Head of caudate nucleus (tissue), 42 donors: ENCODE measurements at places on chromosomes 4 and X.
A peak's percentile ranks its signal among the peaks of the same experiment; 100 is the strongest.

DNA sequence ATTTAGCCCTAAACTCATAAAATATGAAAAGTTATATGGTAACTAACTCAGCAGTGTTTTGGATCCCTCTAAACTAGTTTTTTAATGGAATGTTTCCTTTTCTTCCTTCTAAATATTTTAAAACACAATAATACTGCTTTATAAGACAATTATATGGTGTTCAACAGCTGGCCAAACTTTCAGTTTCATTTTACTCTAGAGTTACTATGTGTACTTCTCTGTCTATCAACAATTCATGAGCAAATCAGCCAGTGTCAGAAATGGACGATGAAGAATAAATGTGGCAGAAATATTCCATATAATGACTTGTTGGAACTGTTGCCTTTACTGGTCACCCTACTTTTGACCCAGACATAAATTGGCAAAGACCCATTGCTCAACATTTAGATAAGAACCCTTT lies 64.8 kb upstream of the CXXC4 start:
- no peak for DNase-seq

- peak; percentile 13 for DNase-seq
These were observed 4.0 kb downstream of the POU3F4 start for GRCh38 chrX:83512111-83512510.

- no peak for DNase-seq
These were observed 17.3 kb upstream of the TBC1D14 start for GRCh38 chr4:6892190-6892908.

GRCh38 chr4:100372432-100372831 lies 145.4 kb downstream of the EMCN start:
- no peak for DNase-seq

DNA sequence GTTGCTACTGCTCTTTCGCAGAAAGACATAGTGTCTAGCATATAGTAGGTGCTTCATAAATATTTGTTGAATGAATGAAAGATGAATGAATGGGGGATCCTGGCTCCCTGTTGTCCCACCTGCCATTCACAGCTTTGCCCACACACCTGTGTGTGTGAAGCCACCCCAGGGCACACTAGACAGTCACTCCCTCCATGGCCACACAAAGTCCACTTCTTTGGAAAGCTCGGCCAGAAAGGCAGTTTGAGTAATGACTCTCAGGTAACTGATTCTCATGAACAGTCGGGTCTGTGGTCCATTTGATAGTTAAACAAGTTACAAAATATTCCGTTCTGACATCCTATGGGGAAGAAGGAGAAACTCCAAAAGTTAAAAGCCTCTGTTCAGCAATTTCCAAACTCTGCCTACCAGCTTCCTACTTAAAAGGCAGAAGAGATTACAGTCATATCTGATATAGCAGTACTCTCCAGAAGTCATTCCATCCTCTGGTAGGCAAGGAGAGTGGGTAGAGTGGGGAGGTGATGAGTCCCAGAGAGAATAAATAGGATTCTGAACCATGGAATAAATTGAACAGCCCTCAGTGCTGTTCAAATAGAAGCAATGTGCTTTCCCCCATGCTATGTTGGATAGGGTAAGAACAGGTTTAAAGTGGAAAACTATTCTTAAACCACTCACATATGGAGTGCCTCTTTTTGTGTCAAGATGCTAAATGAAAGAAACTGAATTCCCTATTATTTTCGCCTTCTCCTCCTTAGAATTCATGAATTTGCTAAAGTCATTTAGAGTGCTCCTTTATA lies 204.9 kb upstream of the GALNT7 start:
- no peak for DNase-seq

GRCh38 chr4:182560358-182560757 lies 317.2 kb downstream of the TENM3 start:
- no peak for DNase-seq
